Brain (organoid and tissue), 16 donors: ENCODE measurements at places on chromosomes 7 and 10. TPM values are rescaled to one million over a fixed set of nuclear protein-coding genes. Genes with fewer than 3 reads are reported as not detected.

GRCh38 chr10:61986382-61986781, 84.9 kb downstream of the ARID5B start:
- DNase-seq: no peak

THSD7A gene
- 1.3 TPM for polyA plus RNA-seq

GRCh38 chr10:33327751-33328150, 6.7 kb downstream of the NRP1 start:
- peak; percentile 40 for DNase-seq

- no peak for DNase-seq
These were observed 27.7 kb downstream of the FZD1 start for GRCh38 chr7:91291902-91292301.

OR13A1 gene
- polyA plus RNA-seq: not detected

PLA2G12B gene
- not detected for polyA plus RNA-seq

DNA sequence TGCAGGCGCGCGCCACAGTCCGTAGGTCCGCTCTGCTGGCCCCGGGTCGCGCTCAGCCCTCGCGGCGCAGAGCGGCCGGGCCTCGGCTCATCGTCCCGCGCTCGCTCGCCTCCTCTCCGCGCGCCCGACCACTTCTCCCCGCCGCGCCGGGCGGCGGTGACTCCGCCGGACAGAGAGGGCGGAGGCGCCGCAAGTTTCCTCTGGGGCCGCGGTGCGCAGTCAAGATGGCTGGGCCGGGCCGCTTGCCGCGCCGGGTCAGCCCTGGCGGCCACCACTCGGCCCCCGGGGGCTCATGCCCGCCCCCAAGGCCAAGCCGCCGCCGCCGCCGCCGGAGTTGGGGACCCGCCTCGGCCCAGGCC, 441 bp downstream of the FZD8 start:
- peak; percentile 34 for DNase-seq

DNA sequence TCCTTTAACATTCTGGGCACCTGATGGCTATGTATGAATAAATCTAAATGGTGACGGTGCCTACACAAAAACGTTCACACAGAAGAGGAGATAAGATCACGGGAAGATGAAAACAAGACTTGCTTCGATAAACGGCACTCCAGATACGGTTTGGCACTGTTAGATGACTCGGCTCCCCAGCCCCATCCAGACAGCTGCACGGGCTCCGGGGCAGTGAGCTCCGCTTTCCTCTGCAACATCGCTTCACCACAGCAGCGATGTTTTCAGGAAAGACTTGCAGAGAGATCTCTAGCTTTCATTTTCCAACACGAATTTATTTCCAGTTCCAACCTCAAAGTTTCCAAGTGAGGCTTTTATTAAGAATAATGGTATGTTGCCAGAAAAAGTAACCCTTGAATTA, 132.1 kb downstream of the KLF6 start:
- DNase-seq: no peak

OTUD1 gene
- polyA plus RNA-seq: 10.4 TPM

DNA sequence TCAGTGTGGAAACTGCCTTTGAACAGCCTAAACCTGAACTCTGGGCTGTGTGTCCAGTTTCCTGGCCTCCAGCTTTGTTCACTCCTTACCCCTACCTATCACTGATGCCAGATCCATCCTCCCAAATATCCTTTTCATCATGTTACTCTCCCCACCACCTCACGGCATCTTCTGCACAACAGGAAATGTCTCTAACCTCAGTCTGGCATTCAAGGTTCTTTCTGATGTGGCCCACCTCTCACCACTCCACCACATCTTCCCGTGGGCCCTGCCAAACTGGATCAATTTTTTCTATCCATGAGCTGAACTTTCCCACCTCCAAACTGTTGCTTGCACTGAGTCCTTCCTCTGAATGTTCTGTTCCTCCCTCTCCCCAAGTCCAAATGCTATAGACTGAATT, 35.8 kb upstream of the MAP3K8 start:
- no peak for DNase-seq
